Activated T-cell treated with anti-CD3 and anti-CD28 coated beads for 4 hours (primary cell): ENCODE measurements at places on chromosomes 3 and 15.

GRCh38 chr3:127673191-127674100 lies 694 bp downstream of the ABTB1 start:
- peak; percentile 18 for DNase-seq

- no peak for DNase-seq
Measured at GRCh38 chr3:152620395-152620794, 214.5 kb upstream of the P2RY1 start.

- DNase-seq = no peak
Measured at GRCh38 chr3:67686069-67686468, 31.7 kb upstream of the SUCLG2 start.

- peak; percentile 7 for DNase-seq
Measured at GRCh38 chr15:74907163-74907870, 666 bp upstream of the FAM219B start.

- no peak for DNase-seq
Measured at GRCh38 chr15:31360158-31360561, 33.5 kb downstream of the KLF13 start.

DNA sequence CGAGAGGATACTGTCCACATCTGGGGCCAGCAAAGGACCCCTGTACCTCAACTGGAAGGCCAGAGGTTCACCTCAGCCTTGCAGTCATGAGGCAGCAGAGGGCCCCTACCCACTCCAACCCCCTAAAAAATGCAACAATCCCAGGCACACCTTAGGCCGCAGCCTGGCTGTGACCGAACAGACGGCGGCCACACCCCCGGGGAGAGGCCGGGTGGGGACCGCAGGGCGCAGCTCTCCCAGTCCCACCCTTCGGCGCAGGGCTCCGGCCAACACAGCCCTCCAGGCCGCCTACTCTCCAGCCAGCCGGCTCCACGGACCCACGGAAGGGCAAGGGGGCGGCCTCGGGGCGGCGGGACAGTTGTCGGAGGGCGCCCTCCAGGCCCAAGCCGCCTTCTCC lies 457 bp upstream of the DNAJA4 start:
- no peak for DNase-seq

DNA sequence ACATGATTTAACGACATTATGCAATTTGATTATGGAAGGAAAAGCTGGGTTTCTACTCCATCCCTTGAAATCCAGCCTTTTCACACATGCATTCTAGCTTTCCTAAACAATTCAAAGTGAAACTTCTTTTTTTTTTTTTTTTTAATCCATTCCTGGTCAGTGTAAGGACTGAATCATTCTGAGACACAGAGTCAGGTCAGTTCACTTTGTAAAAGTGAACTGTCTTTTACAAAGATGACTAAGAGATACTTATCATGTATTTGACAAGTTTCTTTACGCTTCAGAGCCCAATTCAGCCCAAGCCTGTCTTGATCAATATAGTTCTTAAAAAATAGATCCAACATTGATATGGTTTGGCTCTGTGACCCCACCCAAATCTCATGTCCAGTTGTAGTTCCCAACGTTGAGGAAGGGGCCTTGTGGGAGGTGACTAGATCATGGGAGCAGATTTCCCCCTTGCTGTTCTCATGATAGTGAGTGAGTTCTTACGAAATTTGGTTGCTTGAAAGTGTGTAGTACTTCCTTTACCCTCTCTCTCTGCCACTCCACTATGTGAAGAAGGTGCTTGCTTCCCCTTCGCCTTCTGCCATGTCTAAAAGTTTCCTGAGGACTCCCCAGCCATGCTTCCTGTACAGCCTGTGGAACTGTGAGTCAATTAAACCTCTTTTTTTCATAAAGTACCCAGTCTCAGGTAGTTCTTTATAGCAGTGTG lies 345.6 kb upstream of the THBS1 start:
- no peak for DNase-seq

DNA sequence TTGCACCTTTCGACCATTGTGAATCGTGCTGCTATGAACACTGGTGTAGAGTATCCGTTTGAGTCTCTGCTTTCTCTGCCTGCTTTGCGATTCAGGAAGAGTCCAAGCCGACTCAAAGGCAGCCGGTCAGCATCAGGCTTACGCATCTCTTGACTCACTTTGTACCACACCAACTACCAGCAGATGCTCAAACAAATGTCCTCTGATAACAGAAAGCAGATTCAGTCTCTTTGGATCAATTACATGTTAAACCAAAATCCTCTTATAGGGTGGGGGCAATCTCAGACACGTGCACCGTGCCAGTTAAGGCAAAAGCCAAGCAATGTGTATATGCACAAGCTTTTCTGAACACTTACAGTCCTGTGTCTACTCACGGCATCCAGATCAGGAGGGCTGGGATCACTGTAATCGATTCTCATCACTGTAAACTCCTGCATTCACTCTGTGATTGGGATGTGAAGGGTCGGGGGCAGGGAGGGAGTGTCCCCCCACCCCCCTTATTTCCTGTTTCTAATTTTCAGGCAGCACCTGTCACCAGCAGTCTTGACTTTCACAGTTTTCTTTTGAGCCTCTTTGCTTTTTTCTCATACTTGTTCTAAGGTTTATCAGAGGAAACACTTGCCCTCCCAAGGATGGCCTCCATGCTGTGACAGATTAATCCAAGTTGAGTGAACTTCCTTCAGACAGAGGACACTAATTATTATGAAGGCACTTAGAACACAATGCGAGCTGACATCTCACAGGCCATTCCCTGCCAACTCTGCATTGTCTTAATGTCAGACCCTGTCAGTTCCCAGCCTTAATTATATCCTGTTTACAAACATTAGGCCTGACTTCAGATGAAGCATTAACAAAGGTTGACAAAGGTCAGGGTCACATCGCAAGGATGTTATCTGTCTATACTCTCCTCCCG lies 153.5 kb downstream of the MECOM start:
- DNase-seq = no peak

GRCh38 chr15:90611157-90611556 lies 81.4 kb downstream of the CRTC3 start:
- no peak for DNase-seq

DNA sequence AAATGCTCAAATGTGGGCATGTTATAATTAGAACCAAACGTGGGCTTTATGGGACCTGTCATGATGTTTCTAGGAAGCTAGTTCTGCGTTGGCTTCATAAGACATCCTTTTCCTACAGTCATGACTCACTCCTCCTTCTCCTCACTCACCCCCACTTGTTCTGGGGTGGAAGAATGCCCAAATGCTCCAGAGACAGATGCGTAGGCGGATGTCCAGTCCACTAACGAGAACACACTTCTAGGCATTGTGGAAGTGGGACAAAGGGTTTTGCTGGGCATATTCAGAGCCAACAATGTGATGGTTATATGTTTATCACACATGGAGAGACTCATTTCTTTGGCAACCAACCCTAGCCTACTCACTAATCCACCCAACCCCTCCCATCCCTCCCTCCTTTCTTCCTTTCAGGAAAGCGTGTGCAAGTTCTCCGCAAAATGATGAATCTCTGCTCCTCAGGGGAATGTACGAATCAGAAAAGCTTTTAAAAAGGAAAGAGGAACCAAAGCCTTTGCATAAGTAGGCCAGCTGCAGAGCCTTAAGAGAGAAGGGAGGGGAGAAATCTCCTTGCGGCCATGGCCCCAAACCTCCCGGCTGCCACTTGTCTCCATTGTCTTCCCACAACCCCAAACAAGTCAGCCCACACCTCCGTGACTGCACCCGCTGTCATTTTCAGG lies 123.0 kb upstream of the SPRED1 start:
- DNase-seq = no peak

DNA sequence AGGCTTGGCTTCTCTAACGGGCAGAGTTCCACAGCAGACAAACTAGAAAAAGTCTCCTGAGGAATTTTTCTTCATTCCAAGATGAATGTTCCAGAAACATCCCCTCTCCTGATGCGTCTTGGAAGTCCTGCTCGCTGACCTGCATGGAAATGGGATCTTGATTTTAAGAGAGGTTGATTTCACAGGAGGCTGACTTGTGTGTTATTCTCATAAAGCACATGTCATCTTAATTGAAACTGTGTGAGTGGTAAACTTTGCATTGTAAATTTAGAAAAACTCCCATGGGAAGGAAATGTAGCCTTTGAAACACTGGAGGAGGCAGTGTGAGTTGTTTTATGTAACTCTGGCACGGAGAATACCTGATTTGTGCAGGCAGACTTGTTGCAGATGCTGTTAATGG lies 337.8 kb upstream of the NR2E3 start:
- DNase-seq = no peak

DNA sequence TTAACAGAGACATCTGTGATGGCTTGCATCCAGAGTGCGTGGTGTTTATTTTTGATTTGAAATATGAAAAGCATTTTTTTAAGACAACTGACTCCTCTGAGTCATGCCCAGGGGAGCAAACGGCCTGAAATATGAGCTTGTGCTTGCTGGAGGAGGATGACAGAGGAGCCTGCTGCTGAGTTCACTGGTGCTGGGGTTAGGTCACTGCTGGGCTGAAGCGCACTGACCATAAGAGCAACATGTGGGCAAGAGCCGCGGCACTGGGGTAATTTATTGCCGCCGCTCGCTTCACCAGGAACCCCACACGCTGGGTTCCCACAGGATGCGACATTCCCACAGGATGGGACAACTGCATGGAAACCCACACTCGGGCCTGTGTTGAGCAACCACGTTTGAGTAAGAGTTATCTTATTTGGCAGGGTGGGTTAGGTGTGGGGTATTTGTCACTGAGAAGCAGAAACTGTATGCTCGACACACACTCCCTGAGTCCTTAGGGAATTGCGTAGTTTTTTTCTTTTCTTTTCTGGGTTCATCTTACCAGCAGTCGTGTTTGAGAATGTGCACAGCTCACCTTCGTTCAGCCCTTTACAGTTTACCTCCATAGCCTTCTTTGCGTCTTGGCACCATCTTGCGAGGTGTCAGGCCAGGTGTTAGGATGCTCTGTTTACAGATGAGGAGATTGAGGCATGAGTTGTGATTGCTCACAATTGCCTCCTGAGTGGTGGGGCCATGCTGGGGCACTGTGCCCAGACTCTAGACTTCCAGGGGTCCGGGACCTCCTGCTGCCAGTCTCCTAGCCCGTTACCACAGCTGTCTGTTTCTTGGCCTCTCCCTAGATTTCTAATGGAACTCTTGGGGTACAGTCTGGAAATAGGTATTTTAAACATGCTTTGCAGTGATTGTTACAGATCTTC lies 60.4 kb downstream of the SMAD3 start:
- DNase-seq = no peak

GRCh38 chr15:99051308-99051707 lies 43.7 kb upstream of the PGPEP1L start:
- no peak for DNase-seq

DNA sequence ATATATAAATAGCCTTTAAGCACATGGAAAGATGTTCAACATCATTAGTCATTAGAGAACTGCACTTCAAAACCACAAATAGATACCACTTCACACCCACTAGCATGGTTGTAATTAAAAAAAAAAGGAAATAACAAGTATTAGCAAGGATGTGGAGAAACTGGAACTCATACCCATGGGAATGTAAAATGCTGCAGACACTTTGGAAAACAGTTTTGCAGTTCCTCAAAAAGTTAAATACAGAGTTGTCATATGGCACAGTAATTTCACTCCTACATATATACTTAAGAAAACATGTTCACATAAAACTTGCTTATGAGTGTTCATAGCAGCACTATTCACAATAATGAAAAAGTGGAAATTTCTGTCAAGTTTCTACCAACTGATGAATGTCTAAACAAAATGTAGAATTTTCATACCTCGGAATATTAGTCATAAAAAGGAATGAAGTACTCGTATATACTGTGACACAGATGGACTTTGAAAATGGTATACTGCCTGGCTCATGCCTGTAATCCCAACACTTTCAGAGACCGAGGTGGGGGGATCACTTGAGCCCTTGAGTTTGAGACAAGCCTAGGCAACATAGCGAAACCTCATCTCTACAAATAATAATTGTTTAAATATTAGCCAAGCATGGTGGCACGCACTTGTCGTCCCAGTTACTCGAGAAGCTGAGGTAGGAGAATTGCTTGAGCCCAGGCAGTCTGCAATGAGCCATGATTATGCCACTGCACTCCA lies 28.1 kb downstream of the BCL2A1 start:
- DNase-seq = no peak

DNA sequence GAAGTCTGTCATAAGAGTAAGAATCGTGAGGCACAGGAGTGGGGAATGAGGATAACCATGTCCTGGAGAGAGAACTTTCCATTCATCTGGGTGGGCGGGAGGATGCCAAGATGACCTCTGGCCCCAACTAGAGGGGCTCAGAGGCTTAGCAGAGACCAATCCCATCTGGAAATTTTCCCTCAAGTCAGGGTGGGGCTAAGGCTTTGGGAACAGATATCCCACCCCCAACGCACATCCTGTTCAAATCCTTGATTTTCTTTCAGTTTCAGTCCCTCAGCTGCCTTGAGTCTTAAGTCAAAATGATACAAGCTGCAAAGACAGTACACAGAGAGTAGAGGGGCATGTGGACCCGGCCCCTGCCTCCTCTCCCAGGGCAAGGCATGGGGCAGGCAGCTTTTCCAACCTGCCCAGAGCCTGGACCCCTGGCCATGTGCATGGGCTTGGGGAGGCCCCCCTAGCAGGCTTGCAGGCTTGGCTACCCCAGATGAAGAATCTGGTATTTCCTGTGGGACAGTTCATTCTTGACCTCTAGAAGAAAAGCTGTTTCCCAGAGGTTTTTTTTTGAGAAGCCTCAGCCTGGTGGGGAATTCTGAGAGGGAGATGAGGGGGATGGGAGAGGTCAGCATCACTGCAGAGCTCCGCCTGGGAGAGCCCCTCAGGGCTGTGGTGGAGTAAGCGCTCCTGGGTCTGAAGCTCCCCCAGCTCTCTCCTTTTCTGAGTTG lies 109.7 kb upstream of the HACD2 start:
- no peak for DNase-seq

GRCh38 chr3:51698209-51698608 lies 8.7 kb upstream of the GRM2 start:
- no peak for DNase-seq

GRCh38 chr3:31862666-31863279 lies 118.3 kb downstream of the OSBPL10 start:
- no peak for DNase-seq

- DNase-seq = no peak
Measured at GRCh38 chr3:31186041-31186440, 291.6 kb upstream of the GADL1 start.

DNA sequence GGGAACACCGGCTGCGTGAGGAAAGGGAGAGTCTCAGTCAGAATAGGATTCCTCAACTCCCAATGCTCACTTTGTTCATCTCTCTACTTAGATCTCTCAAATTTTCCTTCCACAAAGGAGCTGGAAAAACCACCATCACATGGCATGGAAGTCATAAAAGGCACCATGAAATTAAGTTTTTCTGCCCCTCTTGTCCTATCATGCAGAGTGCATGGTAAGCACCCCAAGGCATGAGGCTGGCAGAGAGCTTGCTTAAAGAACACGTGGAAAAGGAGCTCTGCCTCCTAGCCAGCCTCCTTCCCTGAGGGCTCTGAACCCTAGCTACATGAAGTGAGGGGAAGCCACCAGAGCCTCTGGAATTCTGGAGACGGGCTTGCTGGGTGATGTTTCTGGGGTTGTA lies 17.8 kb downstream of the STIMATE start:
- DNase-seq = no peak

GRCh38 chr3:128598884-128599664 lies 51.5 kb downstream of the RPN1 start:
- no peak for DNase-seq

- no peak for DNase-seq
Measured at GRCh38 chr3:188179006-188179966, 25.3 kb downstream of the LPP start.
